NCI-H345 (cell line): ENCODE measurements at places on chromosomes 16 and 17.

- DNase-seq, result no peak
Measured at GRCh38 chr16:31080756-31081419, 6.7 kb downstream of the ZNF646 start.

DNA sequence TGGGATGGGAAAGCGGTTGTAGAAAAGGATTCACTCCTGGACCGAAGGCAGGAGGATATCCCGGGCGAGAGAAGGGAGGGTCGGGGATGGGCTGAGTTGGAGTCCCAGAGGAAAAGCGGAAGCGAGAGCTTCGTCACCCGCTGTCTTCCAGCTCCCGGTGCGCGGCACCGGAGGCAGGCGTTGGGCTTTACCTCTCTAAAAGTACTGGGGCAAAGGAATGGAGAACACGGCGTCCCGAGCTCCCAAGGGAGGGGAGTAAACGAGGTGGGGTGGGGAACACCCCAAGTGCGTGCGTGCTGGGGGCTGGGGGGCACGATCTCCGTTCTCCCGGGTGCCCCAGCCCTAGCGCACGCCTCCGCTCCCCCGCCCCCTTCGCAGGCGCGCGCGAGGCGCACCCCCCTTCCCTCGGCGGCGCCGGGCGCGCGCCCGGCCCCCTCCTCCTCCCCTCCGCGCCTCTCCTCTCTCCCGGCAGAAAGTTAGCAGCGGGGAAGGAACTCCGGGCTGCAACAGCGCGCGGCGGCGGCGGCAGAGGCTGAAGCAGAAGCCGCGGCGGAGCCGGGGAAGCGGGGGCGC is at the start of gene HS3ST4:
TSS of gene HS3ST4 (plus strand) at position 441 of the 573 bp plus-strand sequence.
- no peak for DNase-seq

DNA sequence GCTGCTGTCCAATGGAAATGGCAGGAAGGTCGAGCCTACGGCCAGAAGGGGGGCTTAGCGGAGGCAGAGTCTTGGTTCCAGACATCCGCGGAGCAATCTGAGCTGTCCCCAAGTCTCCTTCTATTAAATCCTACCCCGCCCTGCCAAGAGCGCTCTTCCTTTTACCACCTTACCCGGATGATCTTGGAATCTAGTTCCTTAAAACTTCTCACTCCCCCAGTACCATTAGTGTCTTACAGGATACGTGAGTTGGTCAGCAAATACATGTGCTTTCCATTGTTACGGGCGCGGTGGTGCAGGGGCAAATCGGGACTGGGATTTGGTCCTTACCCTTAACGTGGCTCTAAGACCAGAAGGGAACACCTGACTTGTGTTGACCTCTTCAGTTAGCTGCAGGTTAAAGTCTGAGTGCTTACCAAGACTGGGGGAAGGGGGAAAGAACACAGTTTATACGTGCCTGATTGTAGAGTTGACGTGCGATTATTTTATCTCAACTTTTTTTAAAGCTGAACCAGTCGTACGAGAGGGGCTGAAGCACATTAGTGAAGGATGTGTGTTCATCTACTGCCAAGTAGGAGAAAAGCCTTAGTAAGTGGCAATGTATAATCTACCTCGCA is 495 bp downstream of the TXNDC17 start:
- no peak for DNase-seq

DNA sequence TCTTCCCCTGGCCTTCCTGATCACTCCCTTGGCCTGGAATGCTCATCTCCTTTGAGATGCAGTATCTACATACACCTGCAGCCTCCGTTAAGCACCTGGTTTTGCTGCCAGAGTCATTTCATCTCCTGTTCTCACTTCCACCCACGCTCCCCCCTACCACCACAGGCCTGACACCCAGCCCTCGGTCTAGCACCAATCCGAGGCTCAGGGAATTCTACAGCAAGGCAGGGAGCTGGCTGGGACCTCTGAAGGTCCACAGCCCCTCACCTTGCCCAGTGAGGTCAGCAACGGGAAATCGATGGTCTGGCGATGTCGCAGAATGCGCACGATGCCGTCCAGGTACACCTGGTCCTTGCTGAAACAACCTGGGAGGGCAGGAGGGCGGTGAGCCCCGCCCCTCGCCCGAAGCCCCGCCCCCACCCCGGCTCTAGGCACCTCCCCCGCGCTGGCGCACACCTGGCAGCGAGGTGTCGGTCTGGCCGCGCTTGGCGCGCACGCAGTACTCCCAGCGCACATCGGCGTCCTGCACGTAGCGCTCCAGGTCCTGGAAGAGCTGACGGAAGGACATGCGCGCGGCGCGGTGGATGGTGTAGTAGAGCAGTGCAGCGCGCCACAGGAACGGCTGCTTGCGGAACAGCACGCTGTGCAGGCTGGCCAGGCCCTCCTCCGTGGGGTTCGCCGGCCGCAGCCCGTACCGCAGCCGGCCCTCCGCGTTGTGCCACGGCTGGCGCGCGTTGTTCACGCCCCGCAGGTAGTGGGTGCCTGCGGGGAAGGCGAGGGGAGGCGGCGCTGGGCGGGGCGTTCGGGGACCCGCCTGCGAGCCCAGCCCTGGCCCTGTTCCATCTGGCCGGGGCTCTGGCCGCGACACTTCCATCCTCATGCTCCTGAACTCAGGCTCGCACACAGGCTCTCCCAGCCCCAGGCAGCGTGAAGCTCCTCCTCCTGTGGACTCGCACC is 5.7 kb downstream of the MATCAP1 start:
- DNase-seq, result peak; percentile 90

- DNase-seq, result no peak
Measured at GRCh38 chr16:66422366-66422765, 4.7 kb upstream of the BEAN1 start.
